ENCODE measurements at places on chromosomes 5 and 9. TPM values are rescaled to one million over a fixed set of nuclear protein-coding genes. Genes with fewer than 3 reads are reported as not detected.

DNA sequence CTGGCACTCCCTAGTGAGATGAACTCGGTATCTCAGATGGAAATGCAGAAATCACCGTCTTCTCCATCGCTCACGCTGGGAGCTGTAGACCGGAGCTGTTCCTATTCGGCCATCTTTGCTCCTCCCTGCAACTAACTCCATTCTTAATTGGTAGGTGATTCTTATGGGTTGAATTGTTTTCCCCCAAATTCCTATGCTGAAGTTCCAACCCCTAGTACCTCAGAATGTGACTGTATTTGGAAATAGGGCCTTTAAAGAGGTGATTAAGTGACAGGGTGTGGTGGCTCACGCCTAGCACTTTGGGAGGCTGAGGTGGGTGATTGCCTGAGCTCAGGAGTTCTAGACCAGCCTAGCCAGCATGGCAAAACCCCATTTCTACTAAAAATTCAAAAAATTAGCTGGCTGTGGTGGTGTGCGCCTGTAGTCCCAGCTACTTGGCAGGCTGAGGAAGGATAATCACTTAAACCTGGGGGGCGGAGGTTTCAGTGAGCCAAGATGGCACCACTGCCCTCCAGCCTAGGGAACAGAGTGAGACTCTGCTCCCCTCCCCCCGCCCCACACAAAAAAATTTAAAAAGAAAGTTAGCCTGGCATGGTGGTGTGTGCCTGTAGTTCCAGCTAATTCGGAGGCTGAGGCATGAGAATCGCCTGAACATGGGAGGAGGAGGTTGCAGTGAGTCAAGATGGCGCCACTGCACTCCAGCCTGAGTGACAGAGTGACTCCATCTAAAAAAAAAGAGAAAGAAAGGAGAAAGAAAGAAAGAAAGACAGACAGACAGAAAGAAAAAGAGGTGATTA is 25.2 kb upstream of the FOCAD start:
- peak; percentile 21 for DNase-seq

- no peak for DNase-seq
Observed at GRCh38 chr5:139392678-139393496, 2.0 kb downstream of the PROB1 start.

DNA sequence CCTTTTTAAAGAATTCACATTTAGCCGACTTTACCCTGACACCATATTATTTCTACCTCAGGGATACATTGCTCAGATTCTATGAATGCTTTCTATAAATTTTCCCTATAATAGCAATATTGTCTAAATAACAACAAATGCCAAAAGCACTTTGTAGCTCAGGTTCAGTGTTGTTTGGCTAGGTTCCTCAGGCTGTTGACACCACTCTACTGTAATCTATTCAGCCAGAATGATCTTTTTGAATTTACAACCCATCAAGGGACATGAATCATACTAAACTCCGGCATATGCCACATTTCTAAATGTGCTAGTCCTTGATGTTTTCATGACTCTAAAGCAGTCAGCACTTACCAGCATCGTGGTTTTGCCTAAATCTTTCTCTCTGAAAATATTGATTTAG is 641.5 kb upstream of the CDH10 start:
- DNase-seq = peak; percentile 11

DNA sequence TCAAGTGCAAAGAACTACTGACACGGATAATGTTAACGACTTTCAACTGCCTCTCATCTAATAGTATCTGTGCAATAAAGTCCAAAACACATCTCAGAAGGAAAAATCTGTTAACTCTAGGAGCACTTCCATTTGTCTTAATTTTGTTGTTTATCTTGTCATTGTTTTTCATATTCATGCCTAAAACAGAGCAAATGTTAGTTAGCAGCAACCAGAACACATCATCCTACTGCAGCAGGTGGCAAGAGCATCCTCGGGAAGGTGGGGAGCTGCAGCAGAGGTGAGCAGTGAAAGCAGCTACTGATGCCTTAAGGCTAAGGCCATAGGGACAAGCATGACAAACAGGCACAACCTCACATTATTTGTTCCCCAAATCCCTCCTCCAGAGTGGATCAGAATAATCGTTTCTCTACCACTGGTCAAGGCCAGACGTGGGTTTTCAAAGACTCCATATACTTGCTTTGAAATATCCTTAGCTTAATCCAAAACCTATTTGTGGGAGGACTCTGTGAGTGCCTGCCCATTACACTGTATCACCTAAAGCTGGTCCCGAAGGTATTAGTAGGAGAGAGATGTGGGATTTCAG is 1.0 kb downstream of the HMGCS1 start:
- no peak for DNase-seq

GRCh38 chr5:136642976-136643375 is 277.6 kb upstream of the TRPC7 start:
- DNase-seq = no peak

- DNase-seq = no peak
Observed at GRCh38 chr5:6194906-6195612, 183.3 kb downstream of the MED10 start.

Gene CYSRT1
- total RNA-seq = 0.44 TPM

Gene POU5F2
- not detected for total RNA-seq

Gene KCNMB1
- total RNA-seq = 0.15 TPM

Data from M059J (cell line).